ENCODE measurements at places on chromosomes 3 and 15. TPM values are rescaled to one million over a fixed set of nuclear protein-coding genes. Genes with fewer than 3 reads are reported as not detected.

Gene GABRR3
- total RNA-seq, result not detected

Gene RASGRP1
- total RNA-seq, result not detected

DNA sequence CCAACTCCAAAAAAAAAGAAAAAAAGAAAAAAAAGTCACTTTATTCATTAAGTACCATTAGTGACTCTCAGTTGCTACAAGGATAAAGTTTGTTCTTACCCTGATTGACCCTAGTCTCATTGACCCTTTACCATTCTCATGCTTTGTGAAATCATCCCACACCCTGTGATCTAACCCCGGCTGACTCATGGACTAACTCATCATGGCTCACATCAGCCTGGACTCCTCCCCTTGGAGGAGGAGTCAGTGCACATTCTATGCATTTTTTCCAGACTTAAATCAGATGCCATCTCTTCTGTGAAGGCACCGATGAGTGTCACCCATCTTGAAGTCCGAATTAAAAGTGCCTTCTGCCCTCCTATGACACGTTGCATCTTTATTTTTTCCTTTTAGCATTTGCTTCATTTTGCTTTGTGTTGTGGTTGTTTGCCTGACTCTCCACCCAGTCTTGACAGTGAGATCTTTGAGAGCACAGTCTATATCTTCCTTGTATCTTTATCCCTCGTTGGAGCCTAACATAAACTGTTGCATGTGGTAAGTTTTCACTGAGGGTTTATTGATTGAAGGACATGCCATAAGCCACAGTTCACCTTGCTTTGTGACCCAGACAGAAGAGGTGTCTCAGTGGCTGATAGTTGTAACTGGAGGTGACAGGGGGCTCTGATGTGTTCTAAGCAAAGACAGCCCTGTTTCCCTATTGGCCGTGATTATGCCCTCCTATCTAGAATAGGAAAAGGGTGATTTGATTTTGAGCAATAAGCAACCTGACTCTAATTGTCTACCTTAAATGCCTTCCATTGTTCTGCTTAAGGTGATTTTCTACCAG lies 72.1 kb downstream of the IL1RAP start:
- no peak for DNase-seq

DNA sequence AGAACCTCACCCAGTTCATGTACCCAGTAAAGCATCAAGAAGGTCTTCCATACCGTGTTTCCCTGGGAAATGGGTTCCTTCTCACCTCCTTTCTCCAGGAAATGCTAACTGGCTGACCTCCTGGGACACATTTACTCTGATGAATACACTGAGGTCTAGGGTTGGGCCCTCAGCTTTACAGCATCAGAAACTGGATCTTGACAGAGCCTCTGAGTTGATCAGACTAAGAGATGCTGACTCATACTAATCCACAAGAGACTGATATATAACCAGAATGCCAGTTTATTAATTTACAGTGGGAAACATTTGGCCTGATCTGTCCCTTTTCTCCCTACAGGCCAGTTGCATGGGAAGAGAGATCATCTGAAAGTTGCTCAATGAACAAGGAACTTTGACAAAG lies 55.8 kb downstream of the GTF2E1 start:
- DNase-seq, result no peak

- peak; percentile 19 for DNase-seq
These were observed 11.7 kb upstream of the ZNF280D start for GRCh38 chr15:56744701-56745683.

- no peak for DNase-seq
These were observed 44.5 kb downstream of the IL17RD start for GRCh38 chr3:57120451-57121174.

Gene P4HTM
- 18.4 TPM for total RNA-seq

DNA sequence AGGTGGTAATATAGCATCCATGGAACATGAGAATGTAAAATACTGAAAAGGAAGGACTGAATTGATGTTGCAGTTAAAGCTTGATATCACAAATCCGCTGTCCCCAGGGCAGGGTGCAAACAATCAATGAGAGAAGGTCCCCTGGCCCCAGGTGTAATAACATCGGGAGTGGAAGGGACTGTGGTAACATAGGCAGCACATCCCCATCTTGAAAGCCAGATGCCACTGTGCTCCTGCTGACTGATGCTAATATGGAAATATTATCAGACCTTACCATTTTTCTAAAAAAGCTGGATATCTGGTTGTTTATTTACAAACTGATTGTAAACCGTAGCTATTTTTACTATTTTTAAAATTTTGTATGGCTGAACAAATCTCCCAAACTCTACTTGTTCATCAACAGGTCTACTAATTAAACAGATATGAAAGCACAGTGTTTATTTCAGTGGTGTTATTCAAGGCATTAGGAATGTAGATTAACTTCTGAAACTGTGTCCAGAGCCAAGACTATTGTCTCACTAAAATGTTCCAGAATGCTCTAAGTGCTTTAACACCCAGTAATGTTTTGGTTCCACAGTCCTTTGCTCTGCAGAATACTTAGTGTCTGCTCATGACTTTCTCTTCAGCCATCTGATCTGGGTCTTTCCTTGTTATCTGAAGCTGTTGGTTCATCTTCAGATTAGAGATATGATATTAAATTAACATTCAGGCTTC lies 386.0 kb upstream of the RARB start:
- no peak for DNase-seq

Gene COL7A1
- 62.0 TPM for total RNA-seq

Gene TXNRD3
- total RNA-seq, result 1.8 TPM

GRCh38 chr15:47439146-47440111 lies 277.9 kb upstream of the SEMA6D start:
- no peak for DNase-seq

DNA sequence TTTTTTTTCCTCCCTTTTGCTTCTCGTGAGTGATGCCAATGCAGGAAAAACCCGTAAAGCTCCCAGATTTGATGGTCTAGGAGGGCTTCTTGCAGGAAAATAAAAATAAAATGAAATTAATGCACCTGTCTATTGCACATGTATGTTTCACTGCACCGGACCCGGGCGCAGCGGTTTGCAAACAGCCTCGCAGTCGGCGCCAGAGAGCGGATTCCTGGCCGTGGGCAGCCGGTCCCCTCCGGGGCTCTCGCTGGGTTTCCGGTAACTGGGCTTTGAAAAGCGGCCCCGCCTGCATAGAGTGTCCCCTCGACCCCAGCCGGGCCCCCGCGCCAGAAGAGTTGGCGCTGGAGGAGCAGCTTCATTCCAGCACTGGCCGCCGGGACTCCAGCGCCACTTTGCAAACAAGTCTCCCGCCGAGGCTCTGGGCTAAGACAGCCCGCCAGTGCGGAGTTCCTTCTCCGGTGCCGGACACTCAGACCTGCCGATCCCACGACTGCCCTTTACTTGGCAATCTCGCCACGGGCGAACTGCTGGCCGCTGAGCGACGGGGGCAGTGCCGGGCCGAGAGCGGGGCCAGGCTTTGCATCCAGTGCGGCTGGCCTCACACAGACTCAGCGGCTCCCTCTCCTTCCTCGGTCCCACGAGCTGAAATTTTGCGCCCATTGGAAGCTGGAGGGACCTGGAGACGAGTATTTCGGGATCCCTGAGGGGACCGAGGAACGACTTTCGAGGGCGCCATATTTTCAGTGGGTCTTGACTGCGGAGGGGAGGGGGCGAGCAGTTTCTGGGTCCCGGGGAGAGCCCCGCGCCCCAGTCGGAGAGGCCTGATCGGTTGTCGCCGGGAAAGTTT lies 225.9 kb upstream of the C2CD4B start:
- DNase-seq, result peak; percentile 63

Gene LRRC15
- not detected for total RNA-seq

- DNase-seq, result no peak
These were observed 6.3 kb upstream of the HCN4 start for GRCh38 chr15:73375012-73375411.

- peak; percentile 68 for DNase-seq
These were observed 161.3 kb upstream of the TLE3 start for GRCh38 chr15:70259028-70259424.

Measured in glutamatergic neuron (in vitro differentiated cells).